Dorsolateral prefrontal cortex (tissue), 122 donors: ENCODE measurements at places on chromosomes 16 and 17. TPM values are rescaled to one million over a fixed set of nuclear protein-coding genes. Genes with fewer than 3 reads are reported as not detected.

Gene LDAF1
- 4.8 TPM for total RNA-seq

Gene B4GALNT2
- total RNA-seq = not detected

Gene CD68
- total RNA-seq = 20.5 TPM

Gene CLEC3A
- not detected for total RNA-seq

Gene CSH1
- not detected for total RNA-seq

Gene CACNA1H
- 8.4 TPM for total RNA-seq

Gene HSF5
- total RNA-seq = 0.18 TPM

Gene RRAD
- 3.1 TPM for total RNA-seq

Gene HOXB13
- total RNA-seq = not detected

Gene CHAD
- total RNA-seq = 4.4 TPM

Gene EVI2B
- total RNA-seq = 4.3 TPM

Gene FDXR
- 8.2 TPM for total RNA-seq
